ENCODE measurements at places on chromosomes 1 and 21.

GRCh38 chr1:162720996-162721395 lies 69.5 kb upstream of the HSD17B7 start:
- no peak for DNase-seq

GRCh38 chr1:197304638-197305200 lies 36.7 kb downstream of the CRB1 start:
- no peak for DNase-seq

DNA sequence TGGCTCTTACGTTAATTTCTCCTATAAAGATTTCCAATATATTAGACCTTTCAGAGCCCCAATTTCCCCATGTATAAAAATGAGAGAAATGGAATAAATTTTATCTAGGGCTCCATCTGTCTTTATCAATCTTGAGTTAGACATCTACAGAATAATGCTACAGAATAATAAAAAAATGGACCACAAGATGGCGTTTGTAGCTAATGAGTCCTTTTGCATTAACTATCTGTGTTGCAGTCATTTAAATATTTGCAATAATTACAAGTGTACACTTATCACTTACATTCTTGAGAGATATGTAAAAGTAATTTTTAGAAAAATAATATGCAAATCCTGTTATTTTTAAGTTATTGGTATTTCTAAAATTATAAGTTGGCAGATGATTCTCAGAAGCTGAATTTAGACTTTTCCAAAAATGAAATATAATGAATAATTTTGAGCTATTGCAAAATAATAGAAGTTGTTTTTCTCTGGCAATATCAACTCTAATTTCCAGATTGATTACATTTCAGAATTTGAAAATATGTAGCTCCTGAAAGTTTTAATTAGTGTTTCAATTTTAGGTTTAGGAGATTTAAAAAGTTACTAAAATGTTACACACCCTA lies 87.7 kb downstream of the SNX7 start:
- peak; percentile 17 for DNase-seq

GRCh38 chr21:31772674-31773555 lies 41.0 kb upstream of the SCAF4 start:
- no peak for DNase-seq

DNA sequence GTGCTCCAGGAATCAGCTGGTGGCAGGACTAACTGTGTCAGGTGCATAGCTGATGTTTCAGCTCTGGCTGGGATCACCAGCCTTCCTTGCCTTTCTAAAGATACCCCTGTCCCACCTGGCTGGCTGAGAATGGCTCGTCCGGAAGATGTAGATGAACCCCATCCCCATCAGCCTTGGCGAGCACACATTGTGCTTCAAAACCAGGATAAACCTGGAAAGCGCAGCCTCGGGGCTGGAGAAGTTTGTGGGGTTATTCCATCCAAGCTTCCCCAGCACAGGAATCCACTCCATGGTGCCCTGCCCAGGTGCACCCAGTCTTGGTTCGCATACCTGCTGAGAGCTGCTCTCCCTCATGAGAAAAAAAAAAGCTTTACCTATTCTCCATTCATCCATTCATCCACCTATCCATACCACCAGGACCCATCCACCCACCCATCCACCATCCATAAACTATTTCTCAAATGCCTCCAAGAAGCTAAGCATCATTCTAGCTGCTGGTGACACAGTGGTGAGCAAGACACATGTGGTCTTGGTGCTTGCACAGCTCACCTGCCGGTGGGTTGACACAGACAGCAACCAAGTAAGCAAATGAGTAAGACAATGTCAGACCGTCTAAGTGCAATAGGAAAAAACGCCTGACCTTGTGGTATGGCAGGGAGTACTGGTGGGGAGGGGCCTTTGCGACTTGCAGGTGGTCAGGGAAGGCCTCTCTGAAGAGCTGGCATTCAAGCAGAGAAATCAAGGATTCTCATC lies 94.0 kb downstream of the DMRTB1 start:
- no peak for DNase-seq

- DNase-seq: no peak
Observed at GRCh38 chr1:110235834-110236682, 25.9 kb downstream of the KCNC4 start.

Data from cardiac muscle cell (in vitro differentiated cells and primary cell).